ENCODE measurements at places on chromosomes 13 and 19.

DNA sequence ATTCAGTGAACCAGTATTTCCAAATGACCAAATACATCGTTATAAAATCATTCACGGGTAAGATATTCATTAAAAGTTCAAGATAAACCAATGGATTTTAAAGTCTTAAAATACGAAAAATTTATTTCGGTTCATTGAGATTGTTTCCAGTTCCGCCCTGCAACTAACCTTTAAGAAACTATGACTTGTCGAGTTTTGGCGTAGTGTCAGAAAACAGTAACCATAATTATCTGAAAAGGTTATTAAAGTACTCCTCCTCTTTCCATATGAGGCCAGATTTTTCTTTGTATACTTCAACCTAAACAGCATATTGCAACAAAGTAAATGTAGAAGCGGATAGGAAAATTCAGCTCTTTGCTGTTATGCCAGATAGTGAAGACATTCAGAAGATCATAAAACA lies 26.1 kb downstream of the LPAR6 start:
- DNase-seq, result no peak

DNA sequence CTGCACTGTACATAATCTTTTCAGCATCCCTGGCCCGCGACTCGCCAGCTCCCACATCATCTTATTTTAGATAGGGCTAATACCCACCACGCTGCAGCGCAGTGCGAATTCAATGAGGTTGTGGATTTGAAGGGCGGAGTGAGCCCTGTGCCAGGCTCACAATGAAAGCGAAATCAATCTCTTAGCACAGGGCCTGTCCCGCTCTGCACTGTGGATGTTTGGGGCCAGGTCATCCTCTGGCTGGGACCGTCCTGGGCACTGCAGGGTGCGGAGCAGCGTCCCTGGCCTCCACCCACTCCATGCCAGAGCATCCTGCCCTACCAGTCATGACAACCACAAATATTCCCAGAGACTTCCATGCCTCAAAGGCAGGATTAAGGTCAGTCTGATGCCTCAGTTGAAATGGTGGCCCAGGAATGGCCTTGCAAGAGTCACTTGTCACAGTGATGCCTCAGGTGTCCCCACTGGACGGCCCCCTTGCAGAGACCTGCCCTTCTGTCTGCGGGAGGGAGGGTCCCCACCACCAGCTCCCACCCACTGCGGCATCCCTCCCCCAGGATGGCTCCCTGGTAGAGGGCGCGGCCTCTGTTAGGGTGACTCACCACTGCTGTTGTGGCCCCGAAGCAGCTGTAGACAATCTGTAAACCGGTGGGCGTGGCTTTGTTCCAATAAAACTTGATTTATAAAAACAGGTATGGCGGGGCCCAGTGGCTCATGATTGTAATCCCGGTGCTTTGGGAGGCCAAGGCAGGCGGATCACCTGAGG lies 5.6 kb downstream of the UHRF1 start:
- no peak for DNase-seq

DNA sequence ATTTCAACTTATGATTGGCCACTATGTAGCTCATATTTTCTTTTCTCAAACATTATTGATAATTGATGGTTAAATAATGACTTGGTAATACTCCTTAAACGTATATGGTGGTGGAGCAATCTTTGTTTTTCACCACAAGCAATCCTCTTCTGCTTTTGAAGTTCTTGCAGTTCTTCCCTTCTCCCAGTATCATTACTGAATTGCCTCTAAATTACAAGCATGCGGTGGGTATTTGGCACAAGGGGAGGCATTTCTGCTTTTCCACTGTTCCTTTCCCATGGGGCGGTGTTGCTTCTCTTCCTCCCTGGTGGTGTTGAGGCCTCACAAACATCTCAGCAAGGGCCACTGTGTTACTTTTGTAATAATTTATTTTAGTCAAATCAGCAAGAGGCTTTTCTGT lies 234.4 kb upstream of the RXFP2 start:
- no peak for DNase-seq

GRCh38 chr19:14843169-14843568 lies 5.6 kb downstream of the OR7A10 start:
- DNase-seq, result no peak

DNA sequence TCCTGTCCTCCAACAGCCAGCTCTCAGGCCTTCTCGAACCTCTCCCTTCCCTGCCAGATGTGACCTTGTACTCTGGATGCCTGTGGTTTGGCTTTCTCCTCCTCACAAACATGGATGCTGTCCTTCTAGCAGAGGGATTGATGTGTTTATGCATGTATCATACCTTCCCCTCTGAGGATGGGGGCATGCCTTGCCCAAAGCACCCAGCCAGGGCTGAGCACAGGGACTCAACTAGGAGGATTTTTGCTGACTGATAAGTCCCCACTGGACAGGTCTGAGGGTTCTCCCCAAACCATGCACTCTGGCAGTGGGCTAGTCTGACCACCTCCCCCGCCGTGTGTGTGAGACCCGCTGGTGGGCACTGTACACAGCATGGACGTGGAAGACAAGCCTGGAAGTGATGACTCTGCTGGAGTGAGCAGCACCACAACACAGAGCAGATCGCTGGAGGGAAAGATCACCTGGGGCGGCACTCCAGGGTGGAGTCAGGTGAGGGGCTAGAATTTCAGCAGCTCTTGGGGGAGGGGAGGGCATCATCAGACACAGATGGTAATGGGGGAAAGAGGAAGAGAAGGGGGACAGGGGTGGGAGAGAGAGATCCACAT lies 360.3 kb upstream of the ZNF507 start:
- no peak for DNase-seq

DNA sequence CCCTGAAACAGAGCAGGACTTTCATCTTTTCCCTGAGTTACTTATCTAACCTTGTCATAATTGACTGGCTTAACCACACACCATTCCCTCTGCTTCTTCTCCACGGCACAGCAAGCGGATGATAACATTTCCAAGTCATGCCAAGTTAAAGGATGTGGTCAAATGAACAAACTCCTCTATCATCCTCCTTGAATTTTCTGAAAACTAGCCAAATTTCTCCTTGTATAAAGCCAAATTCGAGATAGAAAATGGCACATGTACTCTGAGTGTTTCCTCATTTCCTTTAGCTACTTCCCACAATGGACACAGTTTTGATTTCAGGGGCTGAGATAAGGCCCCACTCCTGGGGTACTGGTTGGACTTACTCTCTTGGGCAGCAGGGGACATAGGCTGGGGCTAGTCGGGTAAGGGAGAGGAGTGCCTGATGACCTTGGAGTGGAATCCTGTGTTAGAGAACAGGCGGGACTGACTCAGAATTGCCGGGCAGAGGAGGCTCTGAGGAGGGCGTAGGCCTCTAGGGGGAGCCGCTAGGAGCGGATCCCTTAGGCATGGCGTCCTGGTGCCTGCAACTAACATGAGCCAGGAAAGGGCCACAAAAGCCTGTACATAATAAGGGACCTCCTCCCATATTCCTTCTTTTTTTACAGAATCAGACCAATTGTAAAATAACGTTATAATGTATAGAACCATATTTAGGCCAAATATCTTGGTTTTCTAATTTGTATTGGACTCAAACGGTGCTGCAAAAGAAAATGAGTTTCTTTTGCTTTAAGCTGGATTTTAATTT lies 20.3 kb upstream of the TMTC4 start:
- peak; percentile 77 for DNase-seq

DNA sequence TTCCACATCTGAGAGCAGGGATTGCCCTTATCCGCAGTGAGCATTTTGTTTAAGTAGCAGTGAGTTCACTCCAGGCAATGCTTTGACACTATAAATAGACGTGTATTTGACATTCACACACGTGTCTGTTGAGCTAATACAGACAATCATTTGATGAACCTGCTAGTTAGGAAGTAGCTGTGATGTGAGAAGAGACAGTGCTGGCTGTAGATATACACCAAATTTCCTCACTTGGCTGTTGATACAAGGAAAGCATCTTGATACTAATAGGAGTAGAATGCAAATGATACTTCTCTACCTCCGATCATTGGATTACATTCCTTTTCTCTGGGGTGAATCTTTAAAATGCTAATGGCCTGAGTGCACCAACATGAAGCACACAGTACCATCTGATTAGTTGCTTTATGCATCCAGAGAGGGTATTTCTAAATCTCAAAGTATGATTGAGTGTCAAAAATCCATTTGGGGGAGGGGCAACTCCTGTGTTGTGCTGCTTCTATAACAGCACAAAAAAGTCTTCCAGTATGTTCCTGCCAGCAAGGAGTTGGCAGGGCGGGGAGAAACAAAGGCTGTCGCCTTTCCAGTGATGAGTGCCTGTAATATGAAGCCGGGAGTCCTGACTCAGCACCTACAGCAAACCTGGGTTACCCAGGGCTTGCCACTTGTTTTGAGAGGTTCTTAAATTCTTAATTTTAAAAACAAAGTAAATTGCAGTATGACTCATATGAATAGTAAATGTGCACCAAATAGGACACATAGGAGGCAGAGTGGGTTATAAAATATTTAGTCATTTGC lies 7.0 kb downstream of the CUL4A start:
- peak; percentile 61 for DNase-seq

DNA sequence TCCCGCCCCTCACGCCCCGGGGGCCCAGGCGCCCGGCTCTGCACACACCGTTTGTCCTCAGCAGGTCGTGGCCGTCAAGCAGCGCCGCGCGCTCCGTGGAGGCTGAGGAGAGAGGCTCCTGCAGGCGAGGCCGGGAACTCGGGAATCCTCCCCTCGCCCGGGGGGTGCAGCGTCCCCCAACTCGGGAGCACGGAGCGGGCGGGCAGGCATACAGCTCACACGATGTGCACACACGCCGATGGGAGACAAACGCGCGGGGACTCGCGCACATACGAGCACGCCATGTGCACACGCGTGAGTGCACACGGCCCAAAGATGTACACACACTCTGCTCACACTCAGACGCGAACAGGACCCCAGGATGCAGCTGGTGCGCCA lies 703 bp downstream of the CLEC4G start:
- DNase-seq, result no peak

DNA sequence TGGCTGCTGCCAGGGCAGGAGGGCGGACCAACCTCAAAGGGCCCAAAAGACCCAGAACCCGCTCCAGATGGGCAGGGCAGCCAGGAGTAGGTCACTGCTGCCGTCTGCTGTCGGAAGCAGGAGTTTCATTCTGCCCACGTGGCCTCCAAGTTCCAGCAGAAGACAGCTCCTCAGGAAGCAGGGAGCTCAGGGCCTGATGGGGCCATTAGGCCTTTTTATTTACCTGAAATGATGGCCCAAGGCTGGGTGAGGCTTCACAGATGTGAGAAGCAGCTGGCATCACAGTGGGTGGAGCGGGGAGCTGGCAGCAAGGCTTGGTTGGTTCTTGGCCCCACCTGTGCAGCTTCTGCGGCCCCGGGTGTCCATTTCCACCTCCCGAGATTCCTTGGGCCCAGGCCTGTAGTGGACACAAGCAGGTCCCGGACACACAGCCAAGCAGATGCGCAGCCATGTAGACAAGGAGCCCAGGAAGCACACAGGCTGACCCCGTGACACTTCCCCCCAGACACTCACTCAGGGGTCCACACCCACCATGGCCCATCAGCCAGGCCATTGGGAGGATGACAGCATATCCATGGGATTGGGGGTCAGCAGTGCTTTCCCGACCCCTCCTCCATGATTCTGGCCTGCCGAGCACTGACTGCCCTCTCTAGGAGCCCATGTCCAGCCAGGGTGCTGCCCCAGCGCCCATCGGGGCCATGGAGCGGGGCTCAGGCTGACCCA lies 26.4 kb downstream of the C13orf46 start:
- DNase-seq, result peak; percentile 30

- DNase-seq, result no peak
Observed at GRCh38 chr13:19810996-19811881, 28.5 kb upstream of the PSPC1 start.

- DNase-seq, result no peak
Observed at GRCh38 chr13:58056426-58056825, 424.9 kb downstream of the PCDH17 start.

DNA sequence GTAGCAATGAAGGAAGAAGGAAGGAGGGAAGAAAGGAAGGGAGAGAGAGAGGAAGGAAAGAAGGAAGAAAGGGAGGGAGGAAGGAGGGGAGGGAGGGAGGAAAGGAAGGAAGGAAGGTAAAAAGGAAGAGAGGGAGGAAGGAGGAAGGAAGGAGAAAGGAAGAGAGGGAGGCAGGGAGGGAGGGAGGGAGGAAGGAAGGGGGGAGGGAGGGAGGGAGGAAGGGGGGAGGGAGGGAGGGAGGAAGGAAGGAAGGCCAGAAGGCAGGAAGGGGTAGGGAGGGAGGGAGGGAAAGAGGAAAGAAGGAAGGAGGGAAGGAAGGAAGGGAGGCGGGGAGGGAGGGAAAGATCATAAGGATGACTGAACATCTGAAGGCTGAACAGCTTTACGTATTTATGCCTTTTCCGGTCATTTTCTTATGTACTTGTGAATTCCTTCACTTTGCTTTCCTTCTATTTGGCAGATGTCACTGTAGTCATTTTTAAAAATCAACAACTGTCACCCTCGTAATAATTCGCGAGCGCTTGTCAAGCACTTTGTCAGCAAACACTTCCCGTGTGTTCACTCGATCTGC lies 6.7 kb upstream of the TTYH1 start:
- no peak for DNase-seq

DNA sequence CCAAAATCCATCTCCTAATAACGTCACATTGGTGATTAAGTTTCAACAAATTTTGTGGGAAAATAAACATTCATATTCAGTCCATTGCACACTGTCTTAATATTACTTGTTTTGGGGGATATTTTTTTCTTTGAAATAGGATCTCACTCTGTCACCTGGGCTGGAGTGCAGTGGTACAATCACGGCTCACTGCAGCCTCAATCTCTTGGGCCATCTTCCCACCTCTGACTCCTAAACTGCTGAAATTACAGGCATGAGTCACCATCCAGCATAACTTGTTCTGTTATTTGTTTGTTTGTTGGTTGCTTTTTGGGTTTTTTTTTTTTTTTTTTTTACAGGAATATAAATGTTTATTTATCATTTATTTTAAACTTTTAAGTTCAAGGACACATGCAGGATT lies 556.1 kb upstream of the SLITRK6 start:
- DNase-seq, result no peak

DNA sequence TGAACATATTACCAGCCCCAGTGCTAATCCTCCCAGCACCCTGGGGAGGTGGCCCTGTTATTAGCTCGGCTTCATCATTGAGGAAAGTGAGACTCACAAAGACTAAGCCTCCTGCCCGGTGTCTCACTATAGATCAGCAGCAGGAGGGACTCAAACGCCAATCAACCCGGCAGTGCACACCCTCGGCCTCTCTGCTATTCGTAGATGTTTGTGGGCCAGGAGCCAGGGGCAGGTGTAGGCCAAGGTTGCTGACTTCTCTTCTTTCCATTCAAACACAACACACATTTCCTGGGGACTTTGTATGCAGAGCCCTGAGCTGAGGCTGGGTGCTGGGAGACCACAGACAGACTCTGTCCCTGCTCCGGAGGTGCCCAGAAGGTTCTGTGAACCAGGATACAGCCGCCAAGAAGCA lies 9.4 kb upstream of the SBK3 start:
- DNase-seq, result peak; percentile 70
